T-helper 2 cell treated with Interferon-gamma antibody and Interleukin-4, amounts not matched to agents 5 μg/mL and 100 μg/mL, for 36 hours (primary cell): ENCODE measurements at places on chromosomes 2 and 18.

DNA sequence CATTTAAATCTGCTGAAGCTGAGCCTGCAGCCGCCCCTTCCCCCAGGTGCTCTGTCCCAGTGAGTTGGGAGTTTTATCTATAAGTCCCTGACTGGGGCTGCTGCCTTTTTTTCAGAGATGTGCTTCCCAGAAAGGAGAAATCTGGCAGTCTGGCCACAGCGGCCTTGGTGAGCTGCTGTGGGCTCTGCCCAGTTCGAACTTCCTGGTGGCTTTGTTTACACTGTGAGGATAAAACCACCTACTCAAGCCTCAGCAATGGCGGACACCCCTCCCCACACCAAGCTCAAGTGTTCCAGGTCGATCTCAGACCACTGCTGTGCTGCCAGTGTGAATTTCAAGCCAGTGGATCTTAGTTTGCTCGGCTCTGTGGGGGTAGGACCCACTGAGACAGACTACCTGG is 97.3 kb downstream of the ACAA2 start:
- DNase-seq = no peak

DNA sequence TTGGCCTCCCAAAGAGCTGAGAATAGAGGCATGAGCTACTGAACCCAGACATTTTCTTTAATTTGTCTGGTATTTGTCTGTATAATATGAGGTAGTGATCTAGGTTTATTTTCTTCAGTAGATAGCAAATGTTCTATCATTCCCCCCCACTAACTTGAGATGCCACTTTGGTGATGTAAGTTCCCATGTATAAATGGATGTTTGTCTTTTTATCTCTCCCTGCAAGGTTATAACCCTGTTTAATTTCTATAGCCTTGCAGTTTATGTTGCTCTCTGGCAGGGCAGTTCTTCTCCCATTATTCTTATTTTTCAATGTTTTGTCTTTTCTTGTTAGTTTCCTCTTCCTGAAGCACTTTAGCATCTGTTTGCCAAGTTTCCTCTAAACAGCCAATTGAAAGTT is 39.1 kb upstream of the MAP4K4 start:
- DNase-seq = no peak

GRCh38 chr18:35343488-35343935 is 708 bp downstream of the ZNF24 start:
- no peak for DNase-seq

GRCh38 chr2:2000018-2000723 is 255.9 kb upstream of the PXDN start:
- DNase-seq = no peak

GRCh38 chr2:69964353-69964841 is 3.0 kb upstream of the ASPRV1 start:
- DNase-seq = no peak

- DNase-seq = no peak
These were observed 211.5 kb upstream of the RAB6C start for GRCh38 chr2:129768036-129768386.

- DNase-seq = no peak
These were observed 566.9 kb downstream of the BCL11A start for GRCh38 chr2:59986511-59986910.

GRCh38 chr18:5961828-5962150 is 66.5 kb upstream of the TMEM200C start:
- DNase-seq = no peak

GRCh38 chr18:63511285-63511684 is 30.9 kb upstream of the SERPINB12 start:
- DNase-seq = no peak

GRCh38 chr2:105784589-105784988 is 39.9 kb downstream of the NCK2 start:
- DNase-seq = no peak

- DNase-seq = no peak
These were observed 41.7 kb downstream of the ADCY3 start for GRCh38 chr2:24878341-24878740.

DNA sequence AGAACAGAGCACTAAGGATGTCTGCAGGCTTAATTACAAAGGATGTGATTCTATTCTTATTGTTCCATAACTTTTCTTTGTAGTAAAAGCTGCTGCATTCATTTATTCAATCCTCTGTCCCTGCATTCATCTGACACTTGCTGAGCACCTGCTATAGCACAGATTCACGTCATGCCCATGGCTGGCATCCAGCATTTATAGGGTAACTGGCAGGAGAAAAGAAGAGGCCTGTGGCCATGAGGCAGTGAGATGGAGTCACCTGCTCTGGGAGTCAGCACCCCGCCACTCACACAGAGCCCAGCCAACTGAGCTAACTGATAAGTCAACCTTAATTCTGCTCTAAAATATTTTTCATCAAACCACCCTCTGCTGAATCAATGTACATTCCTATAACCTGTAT is 18.3 kb upstream of the CDC42EP3 start:
- DNase-seq = no peak

GRCh38 chr2:108167699-108168098 is 72.1 kb upstream of the SULT1C3 start:
- DNase-seq = no peak

DNA sequence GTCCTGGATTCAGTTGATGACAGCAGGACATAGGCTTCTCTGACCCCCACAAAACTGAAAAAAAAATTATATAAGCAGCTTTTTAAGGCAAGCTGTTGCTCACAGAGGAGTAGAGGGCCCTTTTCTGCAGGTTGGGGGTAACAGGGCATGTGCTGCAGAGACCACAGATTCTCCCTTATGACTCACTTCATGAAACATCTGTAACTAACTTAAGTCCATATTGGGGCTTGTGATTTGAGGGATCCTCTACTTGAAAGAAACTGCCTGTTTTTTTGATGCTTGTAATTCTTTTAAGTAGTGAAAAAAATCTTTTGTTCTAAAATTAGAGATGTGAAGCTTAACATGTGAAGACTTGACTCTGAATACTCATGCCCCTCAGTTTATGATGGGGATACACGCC is 33.4 kb downstream of the XRCC5 start:
- no peak for DNase-seq

DNA sequence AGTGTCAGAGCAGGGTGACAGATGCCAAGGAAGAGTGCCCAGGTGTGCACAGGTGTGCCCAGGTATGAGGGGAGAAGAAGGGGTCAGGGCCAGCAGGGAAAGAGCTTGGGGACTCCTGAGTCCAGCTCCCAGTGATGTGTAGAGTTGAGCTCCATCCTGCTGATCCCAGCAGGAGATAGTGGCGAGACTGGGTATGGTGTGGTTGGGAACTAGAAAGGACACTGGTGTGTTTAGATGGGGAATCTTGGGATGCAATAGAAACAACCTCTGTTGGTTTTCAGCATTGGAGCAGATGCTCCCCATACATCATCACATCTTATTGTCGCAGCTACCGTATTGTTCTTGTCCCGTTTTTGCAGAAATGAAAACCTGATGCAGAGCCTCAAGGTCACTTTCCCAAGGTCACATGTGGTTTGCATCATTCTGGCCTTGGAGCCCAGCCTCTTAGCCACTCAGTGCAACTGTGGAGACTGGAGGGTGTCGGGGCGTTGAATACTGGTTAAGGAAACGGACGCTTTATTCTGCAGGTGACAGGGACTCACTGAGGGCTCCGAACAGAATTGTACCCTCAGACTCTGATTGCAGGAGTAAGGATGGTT is 166.7 kb downstream of the AGAP1 start:
- no peak for DNase-seq

DNA sequence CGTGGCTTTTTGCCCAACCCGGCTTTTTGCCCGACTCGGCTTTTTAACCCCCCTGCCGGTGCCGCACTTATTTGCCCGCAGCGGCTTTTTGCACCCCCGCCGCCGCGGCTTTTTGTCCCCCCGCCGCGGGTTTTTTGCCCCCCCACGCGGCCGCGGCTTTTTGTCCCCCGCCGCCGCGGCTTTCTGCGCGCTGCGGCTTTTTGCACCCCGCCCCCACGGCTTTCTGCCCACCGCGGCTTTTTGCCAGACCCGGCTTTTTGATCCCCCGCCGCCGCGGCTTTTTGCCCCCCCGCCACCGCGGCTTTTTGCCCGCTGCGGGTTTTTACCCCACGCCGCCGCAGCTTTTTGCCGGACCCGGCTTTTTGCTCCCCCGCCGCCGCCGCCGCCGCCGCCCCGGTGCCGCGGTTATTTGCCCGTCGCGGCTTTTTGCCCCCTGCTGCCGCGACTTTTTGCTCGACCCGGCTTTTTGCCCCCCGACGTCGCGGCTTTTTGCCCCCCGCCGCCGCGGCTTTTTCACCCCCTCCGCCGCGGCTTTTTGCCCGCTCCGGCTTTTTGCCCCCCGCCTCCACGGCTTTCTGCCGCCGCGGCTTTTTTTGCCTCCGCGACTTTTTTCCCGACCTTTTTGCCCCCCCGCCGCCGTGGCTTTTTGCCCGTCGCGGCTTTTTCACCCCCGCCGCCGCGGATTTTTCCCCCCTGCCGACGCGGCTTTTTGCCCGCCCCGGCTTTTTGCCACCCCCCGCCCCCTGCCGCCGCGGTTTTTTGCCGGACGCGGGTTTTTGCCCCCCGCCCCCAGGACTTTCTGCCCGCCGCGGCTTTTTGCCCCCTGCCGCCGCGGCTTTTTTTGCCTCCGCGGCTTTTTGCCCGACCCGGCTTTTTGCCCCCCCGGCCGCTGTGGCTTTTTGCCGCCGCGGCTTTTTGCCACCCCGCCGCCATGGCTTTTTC is 2786.5 kb downstream of the RPIA start:
- DNase-seq = no peak

- no peak for DNase-seq
These were observed 543.0 kb upstream of the TNP1 start for GRCh38 chr2:217402761-217403383.

DNA sequence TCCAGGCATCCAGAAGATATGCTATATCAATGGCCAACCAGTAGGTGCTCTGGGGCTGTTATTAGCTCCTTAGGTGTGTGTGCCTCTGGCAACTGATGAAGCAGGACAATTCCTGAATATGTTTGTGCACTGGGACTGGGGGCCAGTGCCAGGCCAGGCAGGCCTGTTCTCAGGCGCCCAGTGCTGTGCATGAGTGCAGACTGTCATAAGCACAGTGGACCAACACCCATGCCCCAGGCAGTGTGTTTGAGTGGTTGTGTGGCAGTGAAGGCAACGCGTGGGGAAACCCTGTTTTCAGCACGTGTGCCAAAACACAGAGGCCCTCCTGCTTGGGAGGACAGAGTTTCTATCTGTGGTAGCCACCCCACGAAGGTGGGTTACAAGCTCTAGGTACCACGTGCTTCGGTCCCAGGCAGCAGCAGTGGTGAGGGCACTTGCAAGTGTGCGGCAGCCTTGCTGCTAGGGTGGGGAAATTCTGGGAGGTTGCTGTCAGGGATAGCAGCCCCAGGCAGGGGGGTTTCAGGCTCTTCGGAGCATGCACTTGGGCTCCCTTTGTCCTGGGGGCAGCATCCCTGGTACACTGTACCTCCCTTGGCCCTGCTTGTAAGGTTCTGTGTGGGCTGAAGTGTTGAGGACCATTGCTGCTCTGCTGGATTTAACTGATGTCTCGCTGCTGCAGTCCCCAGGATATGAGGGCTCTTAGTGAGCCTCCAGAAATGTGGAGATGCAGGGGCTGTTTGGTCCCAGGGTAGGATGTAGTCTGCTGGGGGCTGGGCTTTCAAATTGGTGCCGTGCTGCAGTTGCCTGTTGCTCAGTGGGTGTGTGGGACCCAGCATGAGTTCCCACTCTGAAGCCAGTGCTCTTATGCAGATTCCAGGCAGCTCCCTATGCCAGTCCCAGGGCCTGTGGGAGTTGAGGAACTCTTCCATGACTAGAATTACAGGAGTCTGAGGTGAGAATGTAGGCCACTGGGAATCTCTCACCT is 280.9 kb downstream of the RPRM start:
- DNase-seq = no peak

GRCh38 chr2:203693242-203693879 is 13.1 kb upstream of the CD28 start:
- no peak for DNase-seq

- DNase-seq = no peak
These were observed 710 bp upstream of the XRCC5 start for GRCh38 chr2:216108310-216108966.

DNA sequence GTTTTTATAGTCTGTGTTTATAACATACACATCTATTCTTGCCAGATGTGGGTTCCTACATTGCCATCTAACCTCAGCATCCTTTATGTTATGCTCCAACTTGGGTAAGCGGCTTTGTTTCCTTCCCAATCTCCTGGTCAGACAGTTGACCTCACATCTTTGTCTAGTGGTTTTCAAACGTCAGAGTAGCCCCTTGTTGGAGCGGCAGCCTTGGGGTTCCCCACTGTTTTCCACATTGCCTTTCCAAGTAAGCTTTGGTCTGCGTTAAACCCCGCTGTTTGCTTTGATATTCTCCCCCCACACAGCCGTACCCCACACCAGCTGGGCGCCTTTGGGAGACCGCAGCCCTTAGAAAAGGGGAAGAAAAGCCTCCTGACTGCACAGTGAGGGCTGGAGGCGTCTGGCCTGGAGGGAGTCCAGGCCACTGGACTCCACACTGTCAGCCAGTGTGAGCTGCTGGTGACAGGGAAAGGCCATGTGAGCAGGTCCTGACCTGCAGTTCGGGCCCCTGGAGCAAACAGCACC is 83.3 kb downstream of the MALT1 start:
- DNase-seq = no peak

- no peak for DNase-seq
These were observed 42.1 kb downstream of the PXDN start for GRCh38 chr2:1702186-1702565.
